ENCODE measurements at places on chromosomes 11 and 22.

DNA sequence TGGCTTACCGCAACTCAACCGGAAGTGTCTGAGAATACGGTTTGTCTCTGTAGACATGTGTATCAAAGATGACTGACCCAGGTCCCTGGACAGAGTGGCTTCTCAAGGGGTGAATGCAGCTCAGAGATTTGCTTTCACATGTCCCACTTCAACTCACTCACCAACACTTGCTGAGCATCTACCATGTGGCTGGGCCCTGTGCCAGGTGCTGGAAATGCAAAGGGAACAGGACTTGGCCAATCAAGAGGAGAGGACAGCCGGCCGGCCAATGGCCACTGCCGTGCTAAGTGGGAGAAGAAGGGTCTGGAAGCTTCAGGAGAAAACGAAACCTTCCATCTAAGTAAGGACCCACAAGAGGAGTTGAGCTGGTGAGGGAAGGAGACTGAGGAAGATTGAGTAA lies 151.3 kb downstream of the CEP164 start:
- DNase-seq: no peak

DNA sequence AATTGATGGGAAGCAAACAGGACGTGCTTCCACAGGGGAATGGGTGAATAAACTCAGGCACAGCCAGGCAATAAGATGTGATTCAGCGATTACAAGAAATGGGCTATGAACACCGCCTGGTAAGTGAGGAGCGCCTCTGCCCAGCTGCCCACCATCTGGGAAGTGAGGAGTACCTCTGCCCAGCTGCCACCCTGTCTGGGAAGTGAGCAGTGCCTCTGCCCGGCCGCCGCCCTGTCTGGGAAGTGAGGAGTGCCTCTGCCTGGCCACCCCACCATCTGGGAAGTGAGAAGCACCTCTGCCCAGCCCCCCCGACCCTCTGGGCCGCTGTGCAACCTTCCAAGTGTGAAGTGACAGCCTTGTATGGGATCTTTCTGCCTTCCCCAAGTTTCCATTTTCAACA lies 73.2 kb upstream of the PRR5 start:
- no peak for DNase-seq

DNA sequence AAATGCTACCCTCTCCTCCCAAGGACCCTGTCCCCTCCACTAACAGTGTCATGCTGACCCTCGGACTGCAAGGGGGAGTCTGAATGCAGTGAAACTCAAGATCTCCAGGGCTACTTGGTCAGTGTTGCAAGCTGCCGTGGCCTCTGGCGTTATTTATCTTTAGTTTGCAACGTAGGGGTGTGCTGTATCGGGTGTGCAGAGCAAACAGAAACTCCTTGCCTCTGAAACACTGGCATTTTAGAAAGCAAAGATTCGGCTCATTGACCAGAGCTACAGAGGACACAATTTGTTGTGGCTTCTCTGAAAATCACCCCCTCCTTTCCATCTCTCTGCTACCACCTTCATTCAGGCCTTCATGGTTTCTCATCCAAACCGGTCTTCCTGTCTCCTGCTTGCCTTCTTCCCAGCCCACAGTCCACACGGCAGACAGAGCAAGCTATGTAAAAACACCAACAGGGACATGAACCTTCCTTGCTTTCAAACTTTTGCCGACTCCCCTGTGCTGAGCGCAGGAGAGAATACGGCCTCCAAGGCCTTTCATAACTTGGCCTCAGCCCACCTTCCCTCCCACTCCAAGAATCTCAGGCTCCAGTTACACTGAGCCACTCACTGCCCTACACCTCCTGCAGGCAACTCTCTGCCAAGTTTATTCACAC lies 14.9 kb downstream of the FZD4 start:
- DNase-seq: no peak

DNA sequence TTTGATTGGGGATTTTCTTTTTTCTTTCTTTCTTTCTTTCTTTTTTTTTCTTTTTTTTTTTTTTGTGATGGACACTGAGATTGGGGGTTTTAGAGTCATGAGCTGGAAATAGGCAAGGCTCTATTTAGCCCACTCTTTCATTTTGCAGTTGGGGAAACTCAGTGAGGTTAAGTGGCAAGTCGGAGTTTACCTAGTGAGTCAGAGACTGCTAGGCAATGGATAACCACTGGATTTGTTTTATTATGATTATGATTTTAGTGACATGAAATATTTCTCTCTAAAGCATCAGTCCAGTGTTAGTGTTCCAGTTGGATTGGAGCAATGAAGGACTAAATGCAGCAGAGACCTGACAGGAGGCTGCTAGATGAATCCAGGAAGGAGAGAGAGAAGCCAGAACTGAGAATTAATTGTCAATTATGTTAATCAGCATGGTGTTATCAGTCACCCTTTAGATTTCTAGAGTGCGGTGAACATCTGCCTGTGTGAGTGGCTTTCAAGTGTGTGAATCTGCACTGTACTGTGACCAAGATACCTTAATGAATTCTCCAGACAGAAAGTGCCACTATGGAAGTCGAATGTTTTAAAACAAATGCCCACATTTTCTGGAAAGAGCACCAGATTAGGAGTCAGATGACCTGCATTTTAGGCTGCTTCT lies 10.9 kb downstream of the BMAL1 start:
- no peak for DNase-seq

GRCh38 chr11:2521081-2521732 lies 76.4 kb downstream of the KCNQ1 start:
- no peak for DNase-seq

- DNase-seq: no peak
Observed at GRCh38 chr22:26322179-26322905, 106.7 kb upstream of the ASPHD2 start.

DNA sequence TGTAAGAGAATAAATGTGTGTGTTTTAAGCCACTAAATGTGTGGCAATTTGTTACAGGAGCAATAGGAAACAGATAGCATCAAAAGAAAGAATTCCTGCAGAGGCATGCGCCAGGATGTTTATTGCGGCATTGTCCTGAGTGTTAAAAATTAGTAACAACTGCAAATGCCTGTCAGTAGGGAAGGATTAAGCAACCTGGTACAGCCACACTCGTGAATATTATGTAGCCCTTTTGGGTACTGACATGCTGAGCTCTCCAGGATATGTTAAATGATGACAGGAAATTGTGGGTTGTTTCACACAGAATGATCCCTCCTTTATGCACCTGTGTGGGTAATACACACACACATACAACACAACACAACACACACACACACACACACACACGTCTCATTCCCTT lies 69.7 kb upstream of the MYOD1 start:
- no peak for DNase-seq

Data from right lung (tissue), 10 donors.